ENCODE measurements at places on chromosomes 5 and 9. TPM values are rescaled to one million over a fixed set of nuclear protein-coding genes. Genes with fewer than 3 reads are reported as not detected.

Gene EPB41L4B
- 3.8 TPM for total RNA-seq

Gene COL5A1
- total RNA-seq: 0.49 TPM

Gene LCN10
- 0.21 TPM for total RNA-seq

Gene NR5A1
- total RNA-seq: not detected

- DNase-seq: no peak
These were observed 94.3 kb downstream of the WDR41 start for GRCh38 chr5:77397686-77398292.

- peak; percentile 27 for DNase-seq
These were observed 309.9 kb downstream of the NR3C1 start for GRCh38 chr5:143093452-143094086.

DNA sequence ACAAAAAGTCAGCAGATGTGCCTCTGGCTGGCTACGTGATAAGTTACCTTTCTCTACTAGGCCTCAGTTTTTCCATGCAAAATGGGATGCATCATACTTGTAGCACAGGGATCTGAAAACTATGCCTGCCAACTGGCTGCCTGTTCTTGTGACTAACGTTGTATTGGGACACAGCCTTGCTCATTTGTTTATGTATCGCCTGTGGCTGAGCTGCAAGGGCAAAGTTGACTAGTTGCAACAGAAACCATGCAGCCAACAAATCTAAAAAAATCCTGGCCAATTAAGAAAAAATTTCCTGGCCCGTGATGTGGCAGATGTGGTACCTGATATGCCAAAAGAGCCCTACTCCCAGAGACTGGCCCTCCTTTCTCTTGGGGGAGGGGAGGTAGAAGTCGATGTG is 131.3 kb downstream of the SEC61B start:
- DNase-seq: no peak

DNA sequence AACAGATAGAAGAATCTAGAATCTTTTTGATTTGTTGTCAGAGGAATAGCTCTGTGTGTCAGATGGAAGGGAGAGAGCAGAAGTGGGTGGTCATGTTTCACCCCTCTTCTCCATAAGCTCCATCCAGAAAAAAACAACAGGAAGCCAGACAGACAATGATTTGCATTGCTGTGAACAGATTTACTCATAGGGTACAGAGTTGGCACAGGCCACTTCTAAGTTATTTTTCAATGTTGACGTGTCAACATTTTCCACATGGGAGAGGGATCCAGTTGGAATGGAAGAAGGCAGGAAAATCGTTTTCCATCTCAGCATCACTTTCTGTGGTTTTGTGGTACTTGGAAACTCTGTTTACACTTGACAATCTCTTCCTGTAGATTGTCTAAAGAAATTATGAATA is 86.7 kb downstream of the INSYN2B start:
- DNase-seq: no peak

DNA sequence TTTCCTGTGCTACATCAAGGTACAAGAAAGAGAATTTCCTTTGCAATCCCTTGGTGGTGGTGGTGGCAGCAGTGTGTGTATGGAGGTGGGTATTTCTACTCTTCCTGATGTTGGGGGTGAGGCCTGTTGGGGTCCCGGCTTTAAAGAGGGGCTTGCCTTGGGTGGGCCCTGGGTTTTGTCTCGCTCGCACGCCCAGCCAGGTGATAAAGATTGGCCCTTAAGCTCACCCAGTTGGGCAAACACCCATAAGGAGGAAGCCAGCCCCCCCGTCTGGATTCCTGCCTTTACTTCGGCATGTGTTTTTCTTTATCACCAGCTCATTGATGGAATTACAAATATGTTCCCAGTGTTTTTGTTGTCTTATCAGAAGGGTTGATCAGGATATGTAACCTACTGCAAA is 16.0 kb upstream of the SARDH start:
- no peak for DNase-seq

All from activated T-cell treated with anti-CD3 and anti-CD28 coated beads, Interleukin-2, amount 50 U/mL, for 72 hours (primary cell).